ENCODE measurements at places on chromosomes 4 and X.

- DNase-seq = no peak
Measured at GRCh38 chr4:123037804-123038203, 115.4 kb upstream of the NUDT6 start.

GRCh38 chrX:12702509-12703091, 88.6 kb upstream of the PRPS2 start:
- DNase-seq = peak; percentile 6

- no peak for DNase-seq
Measured at GRCh38 chrX:86241547-86241946, 93.3 kb downstream of the DACH2 start.

DNA sequence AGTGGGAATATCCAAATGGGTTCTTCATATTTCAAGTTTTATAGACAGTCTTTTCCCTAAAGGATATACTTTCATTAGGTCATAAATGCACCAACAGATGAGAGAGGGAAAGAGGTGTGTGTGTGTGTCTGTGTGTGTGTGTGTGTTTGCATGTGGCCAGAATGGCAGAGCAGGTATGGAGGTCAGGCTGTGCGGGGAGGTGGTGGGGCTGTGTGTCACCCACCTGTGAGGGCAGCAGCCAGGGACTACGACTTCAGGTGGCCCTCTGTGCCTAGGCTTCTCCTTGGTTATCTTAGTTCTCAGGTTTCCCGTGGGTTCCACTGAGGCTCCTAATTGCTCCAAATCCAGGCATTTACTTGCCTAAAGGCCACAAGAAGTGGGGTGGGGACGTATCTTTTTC, 14.6 kb downstream of the HAND2 start:
- no peak for DNase-seq

DNA sequence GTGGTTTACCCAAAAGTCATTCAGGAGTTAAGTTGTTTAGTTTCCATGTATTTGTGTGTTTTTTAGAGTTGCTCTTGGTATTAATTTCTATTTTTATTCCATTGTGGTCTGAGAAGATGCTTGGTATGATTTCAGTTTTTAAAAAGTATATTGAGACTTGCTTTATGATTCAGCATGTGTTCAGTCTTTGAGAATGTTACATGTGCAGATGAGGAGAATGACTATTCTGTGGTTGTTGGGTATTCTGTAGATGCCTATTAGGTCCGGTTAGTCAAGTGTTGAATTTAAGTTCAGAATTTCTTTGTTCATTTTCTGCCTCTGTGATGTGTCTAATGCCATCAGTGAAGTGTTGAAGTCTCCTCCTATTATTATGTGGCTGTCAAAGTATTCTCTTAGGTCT, 249.4 kb downstream of the ARHGAP10 start:
- DNase-seq = no peak

- DNase-seq = no peak
Measured at GRCh38 chrX:155615938-155616337, 3.2 kb upstream of the TMLHE start.

DNA sequence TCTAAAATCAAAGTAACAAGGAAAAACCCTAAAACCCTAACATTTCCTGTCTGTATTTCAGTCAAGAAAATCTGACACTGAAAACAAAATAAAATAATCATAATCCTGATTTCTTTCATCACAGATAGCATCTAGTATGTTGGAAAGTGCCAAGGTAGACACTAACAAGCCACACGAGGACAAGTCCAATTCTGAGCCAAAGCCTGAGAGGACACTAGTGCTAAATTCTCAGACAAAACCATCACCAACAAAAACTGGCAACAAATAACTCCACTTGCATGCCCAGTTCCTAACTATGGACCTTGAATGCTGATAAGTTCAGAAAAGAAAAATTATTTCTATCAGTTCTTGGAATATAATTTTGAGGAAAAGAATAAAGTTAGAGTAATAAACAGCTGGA, 113.7 kb downstream of the MANBA start:
- no peak for DNase-seq

DNA sequence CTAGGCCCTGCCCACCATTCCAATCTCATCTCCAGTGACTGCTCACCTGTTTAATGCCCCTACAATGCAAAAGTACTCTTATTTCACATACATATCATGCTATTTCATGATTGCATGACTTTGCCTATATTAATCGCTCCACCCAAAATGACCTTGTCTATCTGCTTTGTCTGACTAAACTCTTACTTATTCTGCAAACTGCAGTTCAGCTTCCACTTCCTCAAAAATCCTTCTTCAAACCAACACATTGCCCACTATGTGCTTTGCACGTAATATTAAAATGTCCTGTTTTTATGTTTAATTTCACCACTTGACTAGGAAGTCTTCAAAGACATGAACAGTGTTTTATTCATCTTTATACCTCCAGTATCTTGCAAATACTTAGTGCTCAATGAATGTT, 229.6 kb downstream of the OPHN1 start:
- no peak for DNase-seq

DNA sequence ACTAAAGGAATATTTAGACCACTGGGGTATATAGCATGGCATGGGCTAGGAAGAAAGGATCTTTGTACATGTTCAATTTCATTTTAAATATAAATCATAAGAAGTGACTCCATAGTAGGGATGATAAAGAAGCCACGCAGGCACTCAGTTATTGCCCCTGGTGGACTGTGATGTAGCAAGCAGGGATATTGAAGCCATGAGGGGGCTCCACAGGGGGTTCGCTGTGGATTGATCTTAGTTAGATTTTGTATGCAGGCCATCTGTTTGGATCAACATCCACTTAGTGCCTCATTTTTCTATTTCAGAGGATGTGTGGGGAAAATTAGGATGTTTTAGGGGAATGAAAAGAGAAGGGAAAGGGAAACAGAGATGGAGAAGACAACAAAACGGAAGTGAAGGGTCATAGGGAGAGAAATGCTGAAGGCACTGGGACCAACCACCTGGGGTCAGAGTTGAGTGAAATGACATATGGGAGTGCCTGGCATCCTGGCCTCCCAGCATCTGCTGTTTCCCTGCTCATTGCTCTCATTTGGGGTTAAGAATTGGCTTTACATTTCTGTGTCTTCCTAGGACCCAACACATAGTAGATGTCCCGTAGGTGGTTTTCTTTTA, 11.2 kb upstream of the FREM3 start:
- DNase-seq = no peak

- DNase-seq = no peak
Measured at GRCh38 chr4:57065730-57066482, 44.3 kb downstream of the IGFBP7 start.

DNA sequence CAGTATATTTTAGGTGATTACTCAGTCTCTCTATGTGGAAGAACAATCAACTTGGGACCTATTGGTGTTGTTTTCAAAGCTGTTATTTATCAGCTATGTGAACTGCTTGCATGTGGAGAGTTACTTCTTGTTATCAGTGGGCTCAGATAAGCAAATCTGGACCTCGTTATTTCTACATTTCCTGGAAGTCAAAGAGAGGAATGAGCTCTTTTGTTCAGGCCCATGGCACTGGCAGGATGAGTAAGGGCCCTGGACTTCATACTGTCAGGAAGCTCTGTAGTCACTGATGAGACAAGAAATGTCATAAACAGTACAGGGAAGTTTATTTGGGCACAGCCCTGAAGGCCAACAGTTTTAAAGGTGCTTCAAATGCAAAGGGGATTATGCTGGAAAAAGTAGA, 760.6 kb upstream of the EPHA5 start:
- DNase-seq = peak; percentile 2

- DNase-seq = no peak
Measured at GRCh38 chr4:155638195-155638965, 28.3 kb upstream of the GUCY1A1 start.

GRCh38 chr4:52751487-52751911, 274 bp upstream of the ERVMER34-1 start:
- no peak for DNase-seq

DNA sequence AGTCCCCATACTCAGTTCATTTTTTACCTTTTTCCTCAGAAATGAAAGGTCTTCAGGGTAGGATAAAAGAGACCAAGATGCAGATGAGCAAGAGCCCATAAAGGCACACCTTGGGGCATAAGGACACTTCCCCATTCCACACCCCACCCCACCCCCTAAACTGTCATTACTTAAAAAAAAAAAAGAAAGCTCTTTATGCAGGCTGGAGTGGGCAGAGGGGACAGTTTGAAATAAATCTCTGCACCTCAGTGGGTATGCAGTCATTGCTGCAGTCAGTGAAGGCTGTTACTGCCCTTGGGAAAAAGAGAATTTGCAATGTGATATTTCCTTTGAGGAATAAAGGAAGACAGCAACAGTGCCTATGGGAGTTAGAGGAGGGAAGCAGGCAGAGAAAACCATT, 137.5 kb downstream of the ANK2 start:
- DNase-seq = no peak

DNA sequence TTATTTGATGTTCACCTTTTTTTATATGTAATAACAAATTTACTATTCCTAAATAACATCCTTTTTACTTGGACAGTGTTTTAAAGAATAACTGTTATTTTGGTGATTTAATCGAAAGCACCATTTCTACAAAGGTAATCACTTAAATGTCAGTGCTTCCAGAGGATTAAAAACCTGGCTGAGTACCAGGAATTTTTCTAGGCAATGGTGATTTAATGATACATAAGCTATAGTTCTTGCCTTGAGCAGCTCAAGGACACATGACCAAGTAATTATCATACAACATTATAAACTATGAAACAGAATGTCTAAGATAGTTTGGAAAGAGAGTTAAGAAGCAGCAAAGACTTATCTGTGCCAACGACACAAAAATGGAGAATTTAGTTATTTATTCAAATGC, 1291.9 kb upstream of the TENM3 start:
- no peak for DNase-seq

DNA sequence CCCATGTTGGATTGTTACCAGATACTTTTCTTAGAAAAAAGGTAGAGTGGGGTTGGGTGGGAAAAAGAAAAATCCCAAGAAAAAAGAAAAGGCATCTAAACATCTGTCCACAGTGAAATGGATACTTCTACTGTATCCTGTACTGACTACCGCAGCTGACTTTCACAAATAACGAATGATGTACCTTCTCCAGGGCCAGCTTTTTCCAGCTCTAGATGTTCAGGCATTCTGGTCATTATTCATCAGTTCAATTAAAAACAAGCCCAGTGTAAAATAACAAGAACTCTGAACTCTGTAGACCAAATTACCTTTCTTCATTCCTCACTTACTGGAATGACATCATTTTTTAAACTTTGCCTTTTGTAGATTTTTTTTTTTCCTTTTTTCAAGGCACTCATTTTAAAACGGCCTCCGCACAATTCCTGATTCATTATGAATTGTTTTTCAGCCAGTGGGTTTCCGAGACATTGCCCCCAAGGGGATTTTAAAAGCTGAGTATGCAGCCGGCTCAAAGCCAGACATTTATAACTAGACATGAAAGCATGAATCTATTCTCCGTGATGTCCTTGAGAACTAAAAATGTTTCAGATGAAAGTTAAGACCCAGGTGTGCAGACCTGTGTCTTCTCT, 113.5 kb downstream of the PRKX start:
- no peak for DNase-seq

GRCh38 chr4:41102414-41103092, 111.8 kb downstream of the APBB2 start:
- no peak for DNase-seq

GRCh38 chr4:86974551-86974994, 39.8 kb downstream of the AFF1 start:
- no peak for DNase-seq

DNA sequence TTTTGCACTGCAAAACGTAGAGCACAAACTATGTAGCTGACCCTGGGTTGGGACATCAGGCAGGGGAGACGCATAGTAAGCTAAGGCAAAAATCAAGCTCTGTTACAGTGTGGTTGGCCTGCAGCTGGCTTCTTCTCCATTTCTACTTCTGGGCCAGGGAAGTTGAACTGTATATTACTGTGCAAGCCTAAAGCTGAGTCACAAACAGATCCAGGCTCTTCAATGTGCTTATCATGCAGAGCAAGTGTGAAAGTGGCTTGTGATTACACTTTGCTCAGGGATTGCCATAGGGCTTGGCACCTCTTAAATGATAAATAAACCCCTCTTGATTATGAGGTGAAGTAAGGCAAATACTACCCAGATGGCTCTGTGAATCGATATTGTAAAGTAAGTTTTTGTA, 40.5 kb downstream of the CLDN34 start:
- no peak for DNase-seq

DNA sequence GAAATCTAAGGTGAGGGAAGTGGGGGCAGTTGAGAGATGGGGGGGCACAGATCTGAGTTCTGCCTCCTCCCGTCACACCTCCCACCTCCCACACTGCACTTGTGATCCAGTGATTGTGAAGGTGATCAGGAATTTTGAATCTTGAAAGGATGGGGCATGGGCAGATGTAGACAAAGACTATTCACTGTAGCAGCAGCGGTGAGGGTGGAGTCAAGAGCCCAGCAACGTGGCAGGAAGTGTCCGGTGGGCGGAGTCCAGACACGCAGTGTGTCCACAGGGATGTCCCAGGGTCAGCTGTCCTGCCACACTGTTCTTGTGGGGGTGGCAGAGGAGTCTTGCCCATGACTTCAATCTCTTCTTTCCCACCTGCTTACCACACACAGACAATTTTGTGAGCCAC, 330.5 kb upstream of the GALNT7 start:
- no peak for DNase-seq

Data from NT2/D1 (cell line).